Fibroblast of skin of back (primary cell): ENCODE measurements at places on chromosomes 6 and 20.

GRCh38 chr20:36847009-36847709 is 28.8 kb upstream of the TLDC2 start:
- peak; percentile 61 for DNase-seq

DNA sequence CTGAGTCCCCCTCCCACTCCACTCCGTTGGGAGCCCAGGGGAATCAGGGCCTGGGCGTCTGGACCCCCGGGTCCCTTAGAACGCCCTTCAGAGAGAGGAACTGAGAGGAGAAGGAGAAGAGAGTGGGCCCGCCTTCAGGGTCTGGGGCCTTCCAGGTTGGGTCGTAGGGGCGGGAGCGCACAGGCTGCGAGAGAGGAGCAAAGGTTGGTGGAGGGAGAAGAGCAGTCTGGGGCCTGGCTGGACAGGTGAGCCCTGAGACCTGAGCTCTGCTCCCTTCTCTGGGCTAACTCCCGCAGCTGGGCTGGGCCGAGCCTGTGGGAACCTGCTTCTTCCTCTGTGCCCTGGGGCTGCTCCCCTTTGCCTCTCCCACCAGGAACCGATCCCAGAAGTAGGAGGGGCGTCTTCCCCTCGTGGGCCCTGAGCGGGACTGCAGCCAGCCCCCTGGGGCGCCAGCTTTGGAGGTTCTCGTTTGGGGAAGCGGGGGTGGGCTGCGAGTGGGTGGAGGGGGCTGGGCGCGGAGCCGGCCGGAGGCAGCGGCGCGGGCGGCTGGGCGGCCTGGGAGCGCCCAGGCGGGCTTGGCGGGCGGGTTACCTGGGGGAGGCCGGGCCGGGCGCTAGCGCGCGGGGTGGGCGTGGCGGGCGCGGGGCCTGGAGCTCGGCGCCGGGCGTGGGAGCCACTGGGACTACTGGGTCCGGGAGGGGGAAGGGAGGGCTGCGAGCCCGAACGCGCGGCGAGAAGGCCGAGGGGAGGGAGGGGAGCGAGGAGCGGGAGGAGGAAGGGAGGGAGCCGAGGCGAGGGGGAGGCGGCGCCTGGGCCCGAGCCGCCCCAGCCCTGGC is at the start of gene DDR1:
Gene DDR1, plus strand, starts transcription at position 835 of the 836 bp plus-strand sequence. CDS start 4,211 bp downstream, outside the sequence.
- peak; percentile 70 for DNase-seq

GRCh38 chr20:4108495-4109306 is 93.3 kb upstream of the RNF24 start:
- DNase-seq: peak; percentile 85

GRCh38 chr20:48544402-48545339 is 283.1 kb downstream of the PREX1 start:
- no peak for DNase-seq

GRCh38 chr6:106890447-106890846 is 84.1 kb downstream of the CD24 start:
- no peak for DNase-seq

- DNase-seq: peak; percentile 77
These were observed 25.4 kb downstream of the HLA-F start for GRCh38 chr6:29748391-29749307.

DNA sequence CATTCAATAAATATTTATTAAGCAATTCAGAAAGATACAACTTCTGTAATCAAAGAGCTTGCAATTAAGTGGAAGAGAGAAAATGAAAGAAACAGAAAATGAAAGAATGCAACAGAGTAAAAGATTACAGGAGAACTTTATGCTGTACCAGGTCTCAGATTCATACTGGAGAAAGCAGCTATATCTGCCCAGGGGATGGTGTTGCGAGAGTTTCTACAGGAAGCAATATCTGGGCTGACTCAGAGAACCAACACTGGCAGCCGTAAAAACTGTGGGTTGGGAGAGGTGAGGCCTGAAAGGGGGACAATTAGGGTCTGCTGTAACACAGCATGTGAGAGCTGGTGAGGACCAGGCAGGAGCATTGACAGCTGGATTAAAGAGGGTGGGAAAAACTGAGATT is 256.7 kb upstream of the TCF21 start:
- peak; percentile 33 for DNase-seq
